ENCODE measurements at places on chromosomes 13 and 19. TPM values are rescaled to one million over a fixed set of nuclear protein-coding genes. Genes with fewer than 3 reads are reported as not detected.

DNA sequence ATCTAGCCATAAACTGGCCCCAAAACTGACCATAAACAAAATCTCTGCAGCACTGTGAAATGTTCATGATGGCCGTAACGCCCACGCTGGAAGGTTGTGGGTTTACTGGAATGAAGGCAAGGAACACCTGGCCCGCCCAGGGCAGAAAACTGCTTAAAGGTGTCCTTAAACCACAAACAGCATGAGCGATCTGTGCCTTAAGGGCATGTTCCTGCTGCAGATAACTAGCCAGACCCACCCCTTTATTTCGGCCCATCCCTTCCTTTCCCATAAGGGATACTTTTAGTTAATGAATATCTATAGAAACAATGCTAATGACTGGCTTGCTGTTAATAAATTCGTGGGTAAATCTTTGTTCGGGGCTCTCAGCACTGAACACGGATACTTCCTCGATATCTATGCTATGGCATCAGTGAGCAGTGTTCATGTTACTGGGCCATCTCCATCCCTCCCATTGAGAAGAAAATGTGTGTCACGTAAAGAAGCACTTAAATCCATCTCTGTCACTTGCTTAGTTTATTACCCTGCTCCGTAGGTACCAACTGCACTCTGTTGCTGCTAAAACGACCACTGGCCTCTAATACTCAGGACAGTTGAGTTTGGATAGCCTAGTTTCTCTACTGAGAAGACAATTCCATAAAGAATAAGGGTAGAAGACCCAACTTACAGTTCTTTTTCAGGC lies 5.3 kb downstream of the ATP7B start:
- H3K27ac ChIP-seq = no peak overlapping the region
- H3K4me3 ChIP-seq = no peak overlapping the region
- H3K36me3 ChIP-seq = no peaks in the 10 kb centered on the region
- peaks cover 5% of the 10 kb centered on the region for H3K4me1 ChIP-seq
- no peak for DNase-seq

- DNase-seq = no peak
- H3K27ac ChIP-seq = no peak overlapping the region
- peaks cover 9% of the 10 kb centered on the region for H3K27me3 ChIP-seq
- H3K4me1 ChIP-seq = no peaks in the 10 kb centered on the region
Observed at GRCh38 chr19:53945441-53945840, 17.3 kb upstream of the CACNG8 start.

- peaks cover 83% of the 10 kb centered on the region for H3K4me1 ChIP-seq
- no peaks in the 10 kb centered on the region for H3K27me3 ChIP-seq
- peak overlapping the region; percentile 93 for H3K27ac ChIP-seq
- DNase-seq = no peak
- H3K4me3 ChIP-seq = no peak overlapping the region
Observed at GRCh38 chr19:13033244-13033643, 38.0 kb downstream of the NFIX start.

DNA sequence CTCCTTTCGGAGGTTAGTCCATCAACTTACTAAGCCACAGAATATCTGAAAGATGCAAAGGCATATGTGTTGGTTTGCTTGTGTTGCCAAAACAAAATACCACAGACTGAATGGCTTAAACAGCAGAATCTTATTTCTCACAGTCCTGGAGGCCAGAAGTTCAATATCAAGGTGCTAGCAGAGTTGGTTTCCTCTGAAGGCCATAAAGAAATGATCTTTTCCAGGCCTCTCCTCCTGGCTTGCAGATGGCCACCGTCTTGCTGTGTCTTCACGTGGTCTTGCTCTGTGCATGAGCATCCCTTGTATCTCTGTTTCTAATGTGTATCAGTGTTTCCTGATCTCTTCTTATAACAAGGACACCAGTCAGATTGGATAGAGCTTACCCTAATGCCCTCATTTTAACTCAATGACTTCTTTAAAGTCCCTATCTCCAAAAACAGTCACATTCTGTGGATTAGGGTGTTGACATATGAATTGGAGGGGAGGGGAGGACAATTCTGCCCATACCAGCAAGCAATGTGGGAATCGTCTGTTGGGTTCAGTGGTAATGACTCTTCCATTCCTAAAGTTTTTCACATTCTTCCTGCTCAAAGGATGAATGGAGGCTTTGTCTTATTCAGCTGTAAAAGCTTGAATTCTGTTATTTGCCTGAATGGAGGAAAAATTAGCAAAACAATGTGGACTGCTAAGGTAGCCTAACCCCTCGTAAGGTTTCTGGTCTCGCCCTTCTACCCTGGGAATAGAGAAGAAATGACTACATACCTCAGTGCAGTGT lies 715.7 kb downstream of the DIAPH3 start:
- H3K4me1 ChIP-seq = peaks cover 2% of the 10 kb centered on the region
- no peak overlapping the region for H3K27ac ChIP-seq
- no peak overlapping the region for H3K4me3 ChIP-seq

GRCh38 chr13:64428196-64428595 lies 2801.9 kb downstream of the PCDH9 start:
- H3K4me3 ChIP-seq = no peak overlapping the region
- no peak for DNase-seq
- H3K27ac ChIP-seq = no peak overlapping the region
- H3K36me3 ChIP-seq = no peaks in the 10 kb centered on the region

DNA sequence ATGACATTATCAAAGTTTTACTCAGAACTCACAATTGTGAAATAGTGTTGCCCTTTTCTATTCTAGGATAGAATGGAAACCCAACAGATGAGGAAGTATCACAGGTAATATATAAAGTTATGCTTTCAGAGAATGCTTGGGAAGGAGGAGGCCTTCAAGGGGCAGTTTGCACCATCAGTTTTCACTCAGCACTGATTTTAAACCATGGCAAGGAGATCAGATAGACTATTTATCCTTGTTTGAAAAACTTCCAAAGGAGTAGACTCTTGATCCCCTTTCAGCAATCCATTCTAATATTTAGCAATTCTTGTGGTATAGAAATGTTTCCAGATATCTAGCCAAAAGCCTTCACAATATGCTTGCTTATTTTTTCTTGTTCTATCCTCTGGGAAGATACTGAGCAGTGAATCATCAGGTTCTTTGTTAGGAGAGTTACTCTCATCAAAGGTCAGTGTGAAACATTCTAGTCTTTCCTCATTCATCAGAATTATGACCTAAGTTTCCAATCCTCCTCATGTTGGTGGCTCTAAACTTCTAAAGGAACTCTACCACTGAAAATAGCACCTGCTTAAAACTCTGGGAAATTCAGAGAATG lies 3.8 kb downstream of the GPC6 start:
- no peak for DNase-seq
- no peaks in the 10 kb centered on the region for H3K4me1 ChIP-seq
- no peak overlapping the region for H3K4me3 ChIP-seq
- no peaks in the 10 kb centered on the region for H3K36me3 ChIP-seq
- H3K27ac ChIP-seq = no peak overlapping the region

- no peaks in the 10 kb centered on the region for H3K27me3 ChIP-seq
- DNase-seq = no peak
- H3K4me1 ChIP-seq = no peaks in the 10 kb centered on the region
- H3K27ac ChIP-seq = no peak overlapping the region
- no peaks in the 10 kb centered on the region for H3K36me3 ChIP-seq
- H3K4me3 ChIP-seq = no peak overlapping the region
Observed at GRCh38 chr13:107035778-107036177, 467.8 kb upstream of the ARGLU1 start.

DNA sequence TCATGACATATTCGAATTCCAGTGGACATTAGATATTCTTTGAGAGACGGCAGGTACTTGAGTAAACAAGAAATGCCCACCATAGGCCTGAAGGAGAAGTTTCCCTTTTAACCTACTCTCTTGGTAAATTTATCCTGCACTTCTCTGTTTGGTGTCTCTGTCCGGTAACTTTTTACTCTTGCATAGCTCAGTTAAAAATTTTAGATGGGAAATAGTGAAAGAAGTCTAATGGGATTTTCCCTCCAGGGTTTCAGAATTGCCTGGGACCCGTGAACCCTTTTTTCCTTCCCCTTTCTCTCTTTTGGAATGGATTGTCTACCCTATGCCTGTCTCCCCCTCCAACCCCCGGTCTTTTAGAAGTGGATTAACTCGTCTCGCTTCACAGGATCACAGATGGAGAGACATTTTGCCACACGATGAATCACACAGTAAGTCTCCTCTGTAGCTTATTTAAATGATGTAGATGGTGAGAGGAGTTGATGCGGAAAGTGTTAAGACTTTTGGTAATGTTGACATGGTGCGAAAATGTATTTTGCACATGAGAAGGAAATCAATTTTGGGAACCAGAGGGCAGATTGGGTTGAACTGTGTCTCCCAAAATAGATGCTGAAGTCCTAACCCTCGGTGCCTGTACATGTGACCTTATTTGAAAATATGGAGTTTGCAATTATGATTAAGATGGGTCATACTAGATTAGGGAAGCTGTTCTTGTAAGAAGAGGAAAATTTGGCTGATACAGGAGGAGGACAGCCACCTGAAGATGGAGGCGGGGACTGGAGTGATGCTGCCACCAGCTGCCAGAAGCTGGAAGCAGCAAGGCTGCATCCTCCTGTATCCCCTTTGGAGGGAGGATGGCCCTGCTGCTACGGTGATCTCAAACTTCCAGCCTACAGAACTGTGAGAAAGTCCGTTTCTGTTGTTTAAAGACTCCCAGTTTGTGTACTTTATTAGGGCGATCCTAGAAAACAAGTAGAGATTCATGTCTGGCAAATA lies 711 bp upstream of the MIPEP start:
- no peak overlapping the region for H3K27ac ChIP-seq
- no peaks in the 10 kb centered on the region for H3K27me3 ChIP-seq
- no peak overlapping the region for H3K4me3 ChIP-seq
- peaks cover 13% of the 10 kb centered on the region for H3K4me1 ChIP-seq
- DNase-seq = no peak
- no peaks in the 10 kb centered on the region for H3K36me3 ChIP-seq

DNA sequence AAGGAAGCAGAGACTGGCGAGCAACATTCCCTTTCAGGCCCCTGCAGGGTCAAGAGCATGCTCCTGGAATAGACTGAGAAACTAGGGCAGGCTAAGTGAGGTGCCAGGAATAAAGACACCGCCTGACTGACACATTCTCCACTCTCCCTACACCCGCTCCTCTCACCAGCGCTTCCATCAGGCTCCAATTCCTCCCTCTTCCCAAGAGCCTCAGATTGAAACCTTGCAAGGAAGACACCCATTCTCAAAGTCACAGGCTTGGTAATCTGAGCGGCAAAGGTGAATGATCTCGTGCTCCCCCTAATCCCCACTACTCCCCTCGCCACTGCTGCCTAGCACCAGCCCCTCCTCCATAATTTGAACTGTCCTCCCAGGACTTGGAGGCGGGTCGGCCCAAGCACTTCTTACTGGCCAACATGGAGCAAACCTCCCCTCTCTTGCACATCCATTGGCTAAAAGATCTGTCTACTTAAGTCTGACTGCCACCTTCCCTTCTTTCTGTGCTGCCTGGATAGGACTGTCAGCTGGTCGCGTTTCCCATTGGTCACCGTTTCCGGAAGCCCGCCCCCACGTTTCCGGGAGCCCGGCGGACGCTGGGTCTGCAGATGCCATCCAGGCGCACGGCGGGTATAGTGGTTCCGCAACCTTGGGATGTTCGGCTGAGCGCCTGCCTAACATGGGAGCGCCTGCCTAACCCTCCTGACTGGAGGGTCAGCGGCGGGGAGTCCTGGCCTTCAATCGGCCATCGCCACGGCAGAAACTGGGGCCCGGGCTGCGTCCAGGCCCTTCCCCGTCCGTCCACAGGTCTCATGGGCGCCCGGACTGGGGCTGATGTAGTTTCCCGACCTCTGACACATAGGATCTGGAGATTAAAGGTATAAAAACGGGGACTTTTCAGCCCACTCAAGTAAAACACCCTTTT lies 33.6 kb downstream of the ZNF383 start:
- peak overlapping the region; percentile 46 for H3K4me3 ChIP-seq
- H3K4me1 ChIP-seq = peaks cover 3% of the 10 kb centered on the region
- H3K27ac ChIP-seq = no peak overlapping the region
- DNase-seq = peak; percentile 95

DNA sequence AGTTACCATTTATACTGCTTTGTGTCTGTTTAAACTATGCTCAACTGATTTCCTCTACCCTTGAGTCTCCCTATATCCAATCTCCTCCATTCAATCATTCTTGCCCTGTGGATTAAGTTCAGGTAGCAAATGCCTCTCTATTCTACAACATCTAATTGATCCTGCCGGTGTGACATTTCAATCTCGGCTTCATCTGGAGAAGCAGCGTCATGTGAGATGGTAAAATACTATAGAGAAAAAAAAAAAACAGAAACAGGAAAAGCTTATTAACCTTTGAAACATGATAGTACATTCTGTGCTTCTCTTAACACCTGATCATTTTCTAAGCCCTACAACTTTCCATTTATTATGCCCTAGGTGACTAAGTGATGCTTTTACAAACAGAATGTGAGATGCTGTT lies 89.4 kb downstream of the KCTD12 start:
- no peak overlapping the region for H3K4me3 ChIP-seq
- no peaks in the 10 kb centered on the region for H3K36me3 ChIP-seq
- no peaks in the 10 kb centered on the region for H3K4me1 ChIP-seq
- no peak overlapping the region for H3K27ac ChIP-seq

GRCh38 chr19:48698046-48698445 lies 2.3 kb downstream of the FUT2 start:
- peaks cover 10% of the 10 kb centered on the region for H3K4me1 ChIP-seq
- H3K4me3 ChIP-seq = no peak overlapping the region
- H3K36me3 ChIP-seq = no peaks in the 10 kb centered on the region
- H3K27ac ChIP-seq = no peak overlapping the region

DNA sequence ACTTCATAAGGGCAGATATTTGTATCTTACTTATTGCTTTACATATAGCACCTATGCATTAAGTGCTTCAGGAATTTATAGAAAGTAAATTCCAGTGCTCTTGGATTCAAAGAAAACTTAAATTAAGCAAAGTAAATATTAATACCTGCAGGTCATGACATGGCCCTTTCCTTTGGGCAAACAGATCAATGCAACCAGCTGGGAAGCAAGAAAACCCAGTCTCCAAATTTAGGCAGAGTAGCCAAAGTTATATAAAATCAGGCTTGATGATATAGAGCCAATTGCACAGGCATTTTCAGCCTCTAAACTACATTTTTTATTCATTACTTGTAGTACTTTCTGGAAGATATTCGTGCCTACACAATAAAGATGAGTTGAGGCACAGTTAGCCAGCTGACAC lies 16.9 kb downstream of the TGDS start:
- no peak overlapping the region for H3K4me3 ChIP-seq
- no peaks in the 10 kb centered on the region for H3K4me1 ChIP-seq
- H3K27ac ChIP-seq = no peak overlapping the region

GRCh38 chr13:32266130-32266529 lies 49.0 kb downstream of the ZAR1L start:
- H3K4me3 ChIP-seq = no peak overlapping the region
- H3K36me3 ChIP-seq = no peaks in the 10 kb centered on the region
- DNase-seq = no peak
- H3K27ac ChIP-seq = no peak overlapping the region
- H3K27me3 ChIP-seq = no peaks in the 10 kb centered on the region
- peaks cover 8% of the 10 kb centered on the region for H3K4me1 ChIP-seq

GRCh38 chr19:17135001-17135853 lies 59.6 kb downstream of the MYO9B start:
- peak; percentile 98 for DNase-seq
- H3K4me1 ChIP-seq = peaks cover 20% of the 10 kb centered on the region
- peak overlapping the region; percentile 95 for H3K27ac ChIP-seq

- no peak overlapping the region for H3K27ac ChIP-seq
- DNase-seq = no peak
- no peaks in the 10 kb centered on the region for H3K36me3 ChIP-seq
Observed at GRCh38 chr13:34176633-34177032, 358.7 kb downstream of the RFC3 start.

The ZNF230 gene
- 5.0 TPM for total RNA-seq

The KIR2DL1 gene
- not detected for total RNA-seq

All from thyroid gland (tissue), 4 donors.